ENCODE measurements at places on chromosomes 11 and 22.

DNA sequence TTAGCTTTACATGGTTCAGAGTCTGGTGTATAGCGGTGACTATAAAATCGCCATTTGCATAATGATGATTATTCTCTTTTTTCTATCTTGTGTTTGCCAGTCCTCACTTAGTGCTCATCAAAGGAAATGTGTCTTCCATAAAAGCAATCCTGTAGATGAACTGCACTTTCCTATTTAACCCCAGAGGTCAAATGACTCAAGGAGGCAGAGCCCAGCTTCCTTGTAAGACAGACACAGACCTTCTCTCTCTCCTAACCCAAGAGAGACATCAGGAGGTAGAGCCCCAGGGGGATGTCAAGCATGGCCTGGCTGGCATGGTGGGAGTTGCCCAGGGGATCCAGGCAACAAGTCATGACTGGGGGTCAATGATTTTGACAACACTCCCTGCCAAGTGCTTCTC, 46.9 kb upstream of the CRTAM start:
- no peak for DNase-seq

DNA sequence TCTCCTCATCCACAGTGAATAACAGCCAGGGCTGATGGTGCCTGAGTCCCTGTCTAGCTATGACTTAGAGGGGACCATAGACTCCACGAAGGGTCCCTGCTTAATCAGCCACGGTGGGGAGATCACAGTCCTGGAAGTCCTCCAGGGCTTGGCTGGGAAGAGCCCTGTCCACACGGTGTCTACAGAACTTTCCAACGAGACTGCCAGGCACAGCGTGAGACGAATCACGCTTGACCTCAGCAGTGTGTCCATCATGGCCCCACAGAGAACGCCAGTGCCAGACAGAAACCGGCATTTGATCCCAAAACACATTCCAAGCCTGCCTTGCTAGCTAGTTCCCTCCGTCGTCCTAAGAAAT, 143.4 kb downstream of the CRYBB2 start:
- DNase-seq = no peak

- no peak for DNase-seq
Observed at GRCh38 chr11:6622261-6623171, 3.3 kb upstream of the TPP1 start.

DNA sequence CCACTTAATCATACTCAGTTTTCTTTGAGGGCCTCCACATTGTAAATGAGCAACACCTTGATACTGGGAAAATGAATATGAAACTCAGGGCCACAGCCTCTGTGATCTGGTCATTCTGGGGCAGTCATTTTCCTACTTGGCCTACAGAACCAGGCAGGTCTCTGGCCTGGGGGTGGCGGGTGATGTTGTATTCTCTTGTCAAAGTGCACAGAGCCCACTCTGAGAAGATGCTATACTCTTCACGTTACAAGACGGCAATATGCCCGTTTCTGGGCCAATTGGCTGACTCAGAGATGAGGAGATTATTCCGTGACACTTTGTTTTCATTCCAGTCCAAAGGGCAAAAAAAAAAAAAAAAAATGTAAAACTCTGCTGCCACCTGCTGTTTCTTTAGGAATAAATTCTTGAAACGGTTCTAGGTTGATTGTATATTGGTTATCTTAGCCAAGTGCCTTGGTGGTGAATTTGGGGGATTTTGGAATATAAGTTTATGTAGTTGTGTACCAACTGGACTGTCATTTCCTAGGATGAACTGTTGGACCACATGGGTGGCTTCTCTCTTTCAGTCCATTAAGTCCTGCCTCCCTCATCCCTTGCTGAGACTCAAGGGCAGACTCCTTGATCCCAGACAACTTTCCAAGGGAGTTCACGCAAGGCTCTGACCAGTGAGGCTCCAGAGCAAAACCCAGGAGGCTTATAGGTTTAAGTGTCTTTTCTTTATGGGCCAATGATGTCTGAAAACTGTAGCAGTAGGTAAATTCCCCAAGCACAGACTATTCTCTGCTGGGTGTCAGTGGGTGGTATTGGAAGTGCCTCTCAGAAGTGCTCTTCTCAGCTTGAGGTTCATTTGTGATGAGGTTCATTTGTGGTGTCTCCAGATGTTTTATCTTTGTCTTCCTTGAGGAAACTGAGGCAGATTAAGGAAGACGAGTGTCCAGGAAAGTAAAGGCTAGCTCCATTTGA, 18.2 kb downstream of the ADM start:
- peak; percentile 89 for DNase-seq
